ENCODE measurements at places on chromosomes 13 and 19. TPM values are rescaled to one million over a fixed set of nuclear protein-coding genes. Genes with fewer than 3 reads are reported as not detected.

DNA sequence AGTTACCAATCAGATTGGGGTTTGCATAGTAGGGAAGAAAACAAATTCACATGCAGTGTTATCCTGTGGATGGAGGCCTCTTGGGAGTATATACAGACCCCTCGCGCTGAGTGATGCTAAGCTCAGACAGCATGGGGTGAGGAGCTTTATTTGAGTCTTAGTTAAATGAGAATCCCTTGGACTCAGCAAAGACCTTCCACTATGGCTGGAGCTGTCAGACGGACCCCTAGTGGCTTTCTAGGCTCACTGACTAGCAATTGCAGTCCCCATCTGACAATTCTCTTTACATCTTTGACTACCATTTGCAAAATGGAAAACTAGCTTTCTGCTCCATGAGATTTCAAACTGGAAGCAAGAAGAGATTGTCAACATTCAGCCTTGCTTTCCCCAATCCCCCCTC lies 90.4 kb downstream of the STOML3 start:
- peak; percentile 70 for DNase-seq

GRCh38 chr13:50783717-50784290 lies 59.7 kb downstream of the DLEU7 start:
- DNase-seq: no peak

GRCh38 chr13:79225487-79226232 lies 180.4 kb downstream of the RBM26 start:
- DNase-seq: no peak

DNA sequence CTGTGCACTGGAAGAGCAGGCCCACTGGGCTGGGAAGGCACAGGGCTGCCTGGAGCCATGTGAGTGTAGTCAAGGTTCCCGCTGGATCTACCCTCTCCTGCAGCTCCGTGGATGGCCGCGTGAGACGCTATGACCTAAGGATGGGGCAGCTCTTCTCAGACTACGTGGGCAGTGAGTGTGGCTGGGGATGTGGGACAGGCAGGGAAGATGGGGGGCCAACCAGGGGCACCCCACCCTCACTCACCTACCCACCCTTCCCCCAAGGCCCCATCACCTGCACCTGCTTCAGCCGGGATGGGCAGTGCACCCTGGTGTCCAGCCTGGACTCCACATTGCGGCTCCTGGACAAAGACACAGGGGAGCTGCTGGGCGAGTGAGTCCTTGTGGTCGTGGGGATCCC lies 6.1 kb downstream of the WDR83 start:
- peak; percentile 67 for DNase-seq

DNA sequence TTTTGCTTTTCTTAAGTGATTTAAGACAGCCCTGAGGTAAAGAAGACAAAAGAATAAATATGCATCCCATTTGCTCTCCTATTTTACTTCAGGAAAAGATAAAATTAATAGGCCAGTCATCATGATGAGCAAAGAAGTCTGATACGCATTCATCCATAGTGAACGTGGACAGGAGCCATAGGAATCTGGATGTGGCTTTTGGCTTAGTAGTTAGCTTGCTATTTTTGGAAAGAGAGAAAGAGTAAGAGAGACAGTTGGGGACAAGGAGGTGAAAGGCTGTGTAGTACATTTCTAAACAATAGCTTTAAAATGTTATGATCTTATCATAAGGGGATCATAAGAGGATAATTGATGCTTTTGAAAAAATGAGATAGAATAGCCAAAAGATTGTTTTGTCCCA lies 545.2 kb downstream of the IRS2 start:
- DNase-seq: no peak

The ZSCAN22 gene
- total RNA-seq: 3.8 TPM

The IGFL2 gene
- not detected for total RNA-seq

The SBK2 gene
- total RNA-seq: 6.6 TPM

DNA sequence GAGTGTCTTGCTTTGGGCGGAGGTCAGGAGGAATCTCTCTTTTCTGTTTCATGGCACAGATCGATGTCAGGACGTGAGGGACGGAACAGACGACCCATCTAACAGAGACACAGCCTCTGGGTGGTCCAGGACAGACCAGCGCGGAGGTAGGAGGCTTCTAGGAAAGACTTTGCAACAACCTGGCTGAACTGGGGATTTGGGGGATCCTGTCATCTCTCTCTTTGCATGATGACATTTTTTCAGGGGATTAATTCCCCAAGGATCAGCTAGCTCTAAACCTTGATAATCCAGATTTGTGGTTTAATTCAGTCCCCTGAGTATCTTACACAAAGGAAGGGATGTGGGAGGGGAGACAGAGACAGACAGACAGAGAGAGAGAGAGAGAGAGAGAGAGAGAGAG lies 14.4 kb downstream of the CABP5 start:
- no peak for DNase-seq

- no peak for DNase-seq
Measured at GRCh38 chr19:13398780-13399726, 107.2 kb downstream of the CACNA1A start.

- no peak for DNase-seq
Measured at GRCh38 chr19:2188708-2189385, 25.1 kb downstream of the DOT1L start.

DNA sequence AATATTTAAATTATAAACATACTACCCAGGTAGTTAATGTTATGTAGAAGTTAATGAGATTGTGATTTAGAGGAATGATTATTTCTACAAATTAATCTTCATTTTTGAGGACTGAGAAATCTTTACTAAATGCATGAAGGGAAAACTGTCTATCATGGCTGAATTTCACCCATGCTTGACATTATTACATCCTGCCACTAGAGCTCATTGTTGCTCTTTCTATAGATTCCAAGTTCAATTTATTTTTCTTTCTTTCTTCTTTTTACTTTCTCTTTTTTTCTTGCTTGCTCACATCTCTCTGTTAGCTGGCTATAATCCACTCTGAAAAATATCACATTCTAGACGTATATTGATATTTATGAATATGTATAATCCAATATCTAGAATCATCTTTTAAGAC lies 505.0 kb upstream of the KLHL1 start:
- no peak for DNase-seq

The TJP3 gene
- 15.3 TPM for total RNA-seq

The PDE4C gene
- 2.4 TPM for total RNA-seq

The MED16 gene
- 83.8 TPM for total RNA-seq

The ZNF135 gene
- 9.3 TPM for total RNA-seq

- DNase-seq: no peak
Measured at GRCh38 chr19:47416643-47416985, 2.7 kb downstream of the MEIS3 start.

GRCh38 chr13:22461854-22462490 lies 718.8 kb upstream of the SGCG start:
- DNase-seq: no peak

The CBARP gene
- total RNA-seq: 21.5 TPM

The MYBPC2 gene
- total RNA-seq: 1.9 TPM

GRCh38 chr19:15432018-15432494 lies 13.3 kb upstream of the AKAP8L start:
- no peak for DNase-seq

The CGB5 gene
- 0.44 TPM for total RNA-seq

DNA sequence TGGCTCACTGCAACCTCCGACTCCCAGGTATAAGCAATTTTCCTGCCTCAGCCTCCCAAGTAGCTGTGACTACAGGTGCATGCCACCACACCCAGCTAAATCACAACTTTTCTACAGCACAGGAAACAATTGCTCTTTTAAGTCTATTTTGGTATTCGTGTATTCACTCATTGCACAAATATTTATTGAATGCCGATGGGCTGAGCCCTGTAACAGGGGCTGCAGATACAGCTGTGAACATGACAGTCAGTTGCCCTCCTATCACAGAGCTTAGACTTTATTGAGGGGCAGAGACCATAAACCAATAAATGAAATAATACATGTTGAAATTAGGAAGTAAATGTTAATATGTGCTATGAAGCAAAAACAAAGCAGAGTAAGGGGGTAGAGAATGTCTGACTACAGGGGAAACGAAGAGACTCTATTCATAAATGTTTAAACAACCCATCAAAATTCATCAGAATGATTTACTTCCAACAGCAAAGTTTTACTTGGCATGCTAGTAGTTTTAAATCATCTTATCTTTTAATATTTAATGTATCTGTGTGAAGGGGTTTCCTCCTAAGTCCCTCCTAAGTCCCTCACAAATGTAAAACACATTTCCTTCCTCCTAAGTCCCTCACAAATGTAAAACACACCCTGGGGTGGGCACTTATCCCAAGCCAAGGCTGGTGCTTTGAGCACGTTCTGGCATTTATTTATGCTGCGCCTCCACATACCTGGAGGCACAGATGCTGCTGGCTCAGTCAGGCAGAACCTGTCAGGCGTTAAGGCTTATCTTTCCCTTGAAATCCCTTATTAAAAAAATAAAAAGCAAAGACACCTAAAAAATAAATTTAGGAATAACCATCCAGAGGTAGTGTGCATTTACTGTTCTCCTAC lies 140.8 kb downstream of the MIPEP start:
- peak; percentile 59 for DNase-seq

The NEK5 gene
- total RNA-seq: 1.0 TPM

The UNC13A gene
- total RNA-seq: 5.6 TPM

The ETV2 gene
- 1.5 TPM for total RNA-seq

DNA sequence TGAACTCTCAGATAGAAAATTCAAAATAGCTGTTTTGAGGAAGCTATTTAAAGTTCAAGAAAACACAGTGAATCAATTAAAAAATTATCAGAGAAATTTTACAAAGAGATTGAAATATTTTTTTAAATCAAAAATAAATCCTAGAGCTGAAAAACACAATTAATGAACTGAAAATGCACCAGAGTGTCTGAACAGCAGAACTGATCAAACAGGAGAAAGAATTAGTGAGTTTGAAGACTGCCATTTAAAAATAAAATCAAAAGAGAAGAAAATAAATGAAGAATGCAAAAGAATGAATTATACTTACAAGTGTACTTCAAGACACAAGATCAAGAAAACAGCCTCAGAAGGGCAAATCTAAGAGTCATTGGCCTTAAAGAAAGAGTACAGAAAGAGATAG lies 1000.2 kb upstream of the ATXN8OS start:
- DNase-seq: no peak

The APOC4 gene
- not detected for total RNA-seq

DNA sequence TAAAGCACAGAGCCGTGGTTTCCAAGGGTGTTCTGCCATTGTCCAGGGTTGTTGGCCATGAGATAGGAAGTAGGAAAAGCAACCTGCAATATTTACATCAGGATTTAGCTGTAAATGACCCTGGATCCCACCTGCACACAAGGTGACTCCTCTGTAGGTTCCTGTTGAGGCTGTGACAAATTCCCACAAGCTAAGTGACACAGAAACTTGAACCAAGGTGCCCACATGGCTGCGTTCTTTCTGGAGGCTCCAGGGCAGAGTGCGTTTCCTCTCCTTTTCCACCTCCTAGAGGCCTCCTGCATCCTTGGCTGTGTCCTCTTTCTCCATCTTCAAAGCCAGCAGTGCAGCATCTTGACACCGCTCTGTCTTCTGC lies 11.9 kb downstream of the CEACAM21 start:
- no peak for DNase-seq

- no peak for DNase-seq
Measured at GRCh38 chr13:34608331-34608730, 333.7 kb upstream of the NBEA start.

DNA sequence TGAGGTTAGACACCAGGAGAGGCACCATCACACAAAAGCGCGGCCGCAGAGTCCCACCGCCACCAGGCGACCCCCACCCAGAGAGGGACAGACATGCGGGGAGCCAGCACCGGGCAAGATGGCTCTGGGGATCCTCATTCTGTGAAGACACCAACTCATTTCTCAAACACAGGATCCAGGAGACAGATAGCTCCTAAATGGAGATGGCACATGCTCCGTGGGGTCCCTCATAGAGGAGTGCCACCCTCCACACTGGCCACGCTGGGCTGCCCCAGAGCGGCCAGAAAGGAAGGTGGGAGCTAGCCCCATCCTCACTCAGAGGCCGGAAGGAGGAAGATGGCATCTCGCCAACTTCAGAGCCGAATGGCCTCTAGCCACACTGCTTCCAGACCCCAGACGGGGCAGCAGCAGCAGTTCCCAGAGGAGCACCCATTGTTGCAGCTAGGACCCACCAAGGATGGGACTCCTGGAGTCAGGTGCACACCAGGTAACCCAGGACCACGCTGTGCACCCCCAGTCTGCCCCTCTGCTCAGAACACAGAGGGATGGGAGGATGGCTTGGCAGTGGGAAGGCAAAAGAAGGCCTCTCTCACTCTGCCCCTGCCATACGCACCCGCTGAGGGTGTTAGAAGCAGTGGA lies 78.6 kb downstream of the ZIC5 start:
- peak; percentile 40 for DNase-seq

GRCh38 chr13:75353781-75354193 lies 128.2 kb downstream of the TBC1D4 start:
- no peak for DNase-seq

The C13orf46 gene
- 0.27 TPM for total RNA-seq

- no peak for DNase-seq
Measured at GRCh38 chr13:44565881-44566280, 10.2 kb downstream of the TSC22D1 start.

The COG6 gene
- 43.4 TPM for total RNA-seq

- DNase-seq: peak; percentile 67
Measured at GRCh38 chr13:44373247-44373600, 400 bp upstream of the SERP2 start.

DNA sequence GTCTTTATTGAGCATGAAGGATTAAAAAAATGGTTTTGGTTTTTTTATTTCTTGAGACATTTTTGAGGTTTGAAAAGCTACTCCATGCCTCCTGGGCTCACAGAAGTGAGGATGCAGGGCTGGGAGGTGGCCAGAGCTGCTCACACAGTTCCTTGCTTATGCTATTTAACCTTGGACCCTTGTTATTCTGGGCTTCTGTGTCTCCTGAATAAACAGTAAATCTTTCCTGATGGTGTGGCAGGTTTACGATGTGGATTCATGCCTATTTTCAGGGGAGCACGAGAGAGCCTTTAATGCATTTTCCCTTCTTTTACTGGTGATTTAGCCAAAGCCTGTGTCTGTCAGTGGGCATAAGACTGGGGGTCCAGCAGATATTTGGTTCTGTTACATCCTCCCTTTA lies 34.3 kb upstream of the PCDH8 start:
- peak; percentile 20 for DNase-seq

DNA sequence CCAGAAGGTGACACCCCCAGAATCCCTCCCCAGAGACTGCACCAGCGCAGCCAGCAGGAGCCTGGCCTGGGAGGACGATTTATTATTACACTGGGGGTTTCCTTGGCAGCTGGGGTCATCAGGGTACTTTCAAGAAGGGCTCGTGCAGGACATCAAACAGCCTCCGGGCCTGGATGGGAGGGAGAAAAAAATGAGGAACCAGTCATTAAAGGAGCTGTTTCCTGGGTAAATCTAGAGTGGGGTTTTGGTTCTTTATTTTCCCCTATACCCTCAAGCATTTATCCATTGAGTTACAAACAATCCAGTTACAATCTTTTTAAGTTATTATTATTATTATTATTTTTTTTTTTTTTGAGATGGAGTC lies 3.1 kb downstream of the POLR1G start:
- no peak for DNase-seq

DNA sequence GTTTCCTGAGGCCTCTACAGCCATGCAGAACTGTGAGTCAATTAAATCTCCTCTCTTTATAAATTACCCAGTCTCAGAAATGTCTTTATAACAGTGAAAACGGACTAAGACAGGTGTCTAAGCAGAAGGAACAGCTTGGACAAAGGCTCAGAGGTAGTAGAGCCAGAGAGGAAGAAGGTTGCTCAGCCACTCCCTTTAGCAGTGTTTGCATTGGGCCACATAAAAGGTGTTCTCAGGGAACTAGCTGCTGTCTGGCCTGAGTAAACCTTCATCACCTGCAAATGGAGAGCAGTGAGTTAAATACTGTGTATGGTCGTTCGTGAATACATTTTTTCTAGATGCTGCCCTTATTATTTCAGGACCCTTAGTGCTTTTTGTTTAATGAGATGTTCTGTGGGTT lies 383.4 kb downstream of the EFNB2 start:
- no peak for DNase-seq

Measured in endodermal cell (in vitro differentiated cells).